CD4-positive, CD25-positive, alpha-beta regulatory T cell (primary cell): ENCODE measurements at places on chromosomes 11 and 22. TPM values are rescaled to one million over a fixed set of nuclear protein-coding genes. Genes with fewer than 3 reads are reported as not detected.

DNA sequence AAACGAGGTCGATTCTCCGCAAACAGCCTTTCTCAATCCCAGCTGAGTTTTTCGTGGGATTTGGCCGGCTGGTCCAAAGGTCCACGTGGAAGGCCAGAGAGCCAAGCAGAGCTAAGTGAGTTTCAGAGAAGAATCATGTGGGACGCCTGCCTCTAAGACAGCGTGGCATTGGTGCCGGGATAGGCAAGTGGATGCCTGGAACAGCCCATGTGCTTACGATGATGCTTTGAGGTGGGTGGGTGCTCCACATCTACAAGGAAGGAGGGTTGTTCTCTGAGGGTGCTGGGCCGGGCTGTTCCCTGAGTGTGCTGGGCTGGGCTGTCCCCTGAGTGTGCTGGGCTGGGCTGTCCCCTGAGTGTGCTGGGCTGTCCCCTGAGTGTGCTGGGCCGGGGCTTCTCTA lies 41.4 kb downstream of the MUC2 start:
- H3K36me3 ChIP-seq, result no peaks in the 10 kb centered on the region
- no peak for DNase-seq
- no peak overlapping the region for H3K4me3 ChIP-seq
- H3K27me3 ChIP-seq, result no peaks in the 10 kb centered on the region
- no peak overlapping the region for H3K27ac ChIP-seq

GRCh38 chr22:50625568-50626313 lies 2.2 kb downstream of the ARSA start:
- DNase-seq, result no peak
- H3K4me1 ChIP-seq, result peaks cover 52% of the 10 kb centered on the region
- H3K36me3 ChIP-seq, result peaks cover 2% of the 10 kb centered on the region
- H3K27ac ChIP-seq, result no peak overlapping the region

DNA sequence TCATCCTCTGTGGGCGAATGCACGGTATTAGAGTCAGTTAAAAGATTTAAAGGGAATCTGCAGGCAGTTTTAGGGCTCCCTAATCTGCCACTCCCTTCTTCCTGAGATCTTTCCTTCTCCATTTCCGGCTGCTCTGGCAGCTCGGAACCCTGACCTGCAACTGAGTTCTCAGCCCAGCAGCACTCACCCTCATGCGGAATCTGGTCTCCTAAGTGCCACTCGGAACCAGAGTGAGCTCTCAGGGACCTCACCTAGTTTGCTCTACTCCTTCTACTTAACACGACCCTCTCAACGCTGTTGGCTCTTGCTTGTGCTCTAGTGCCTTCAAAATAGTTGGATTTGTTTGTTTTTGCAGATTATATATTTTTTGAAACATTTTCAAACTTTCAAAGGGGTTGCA lies 19.3 kb upstream of the IL10RA start:
- H3K4me1 ChIP-seq, result peaks cover 29% of the 10 kb centered on the region
- no peak overlapping the region for H3K4me3 ChIP-seq
- no peaks in the 10 kb centered on the region for H3K27me3 ChIP-seq

- DNase-seq, result no peak
- no peak overlapping the region for H3K27ac ChIP-seq
- no peak overlapping the region for H3K4me3 ChIP-seq
- no peaks in the 10 kb centered on the region for H3K4me1 ChIP-seq
Observed at GRCh38 chr11:14299921-14300320, 59.1 kb downstream of the RRAS2 start.

DCHS1 gene
- 2.4 TPM for total RNA-seq
